Occipital lobe (tissue), 3 donors: ENCODE measurements at places on chromosomes 2 and 18. TPM values are rescaled to one million over a fixed set of nuclear protein-coding genes. Genes with fewer than 3 reads are reported as not detected.

CFAP65 gene
- total RNA-seq = 0.16 TPM

RAB31 gene
- 27.6 TPM for total RNA-seq

G6PC2 gene
- not detected for total RNA-seq

TMEM131 gene
- 42.9 TPM for total RNA-seq

C2orf92 gene
- 3.6 TPM for total RNA-seq

PCARE gene
- under 0.01 TPM for total RNA-seq

TP53I3 gene
- total RNA-seq = 11.9 TPM

RTP5 gene
- total RNA-seq = 2.5 TPM

TLX2 gene
- total RNA-seq = not detected

SERPINB7 gene
- total RNA-seq = not detected

SPDYA gene
- 1.4 TPM for total RNA-seq

KLF11 gene
- total RNA-seq = 14.0 TPM

PLA2R1 gene
- 1.7 TPM for total RNA-seq

RNF152 gene
- 97.9 TPM for total RNA-seq

CREG2 gene
- total RNA-seq = 4.8 TPM

SERPINB10 gene
- total RNA-seq = not detected

SLC5A7 gene
- total RNA-seq = 0.94 TPM

ONECUT2 gene
- 0.78 TPM for total RNA-seq

ERICH2 gene
- not detected for total RNA-seq

TM4SF20 gene
- total RNA-seq = not detected

PPIL3 gene
- 47.4 TPM for total RNA-seq

ANKMY1 gene
- total RNA-seq = 5.6 TPM

NTSR2 gene
- total RNA-seq = 0.31 TPM

KRCC1 gene
- 17.6 TPM for total RNA-seq

CAD gene
- 16.2 TPM for total RNA-seq

HOXD13 gene
- total RNA-seq = not detected
